NCI-H1436 (cell line): ENCODE measurements at places on chromosomes 4 and X.

DNA sequence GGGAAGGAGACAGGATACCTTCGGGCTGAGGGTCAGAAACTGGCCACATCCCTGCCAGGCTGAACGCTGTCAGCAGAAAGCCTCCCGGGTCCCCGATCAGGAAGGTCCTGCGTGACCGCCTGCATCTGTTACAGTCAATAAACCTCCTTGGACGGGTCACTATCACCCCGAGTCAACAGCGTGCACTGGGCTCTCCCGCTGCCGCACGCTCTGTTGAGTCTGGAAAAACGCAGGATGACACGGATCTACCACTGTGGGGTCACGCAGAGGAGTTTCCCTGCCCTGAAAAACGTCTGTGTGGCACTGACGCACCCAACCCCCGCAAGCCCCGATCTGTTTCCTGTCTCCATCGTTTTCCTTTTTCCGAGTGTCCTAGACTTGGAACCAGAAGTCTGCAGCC, 12.1 kb downstream of the PPP2R3B start:
- no peak for DNase-seq

GRCh38 chr4:153471698-153472093, 5.5 kb downstream of the TMEM131L start:
- DNase-seq: no peak

GRCh38 chr4:153183146-153183545, 21.1 kb upstream of the TRIM2 start:
- no peak for DNase-seq

DNA sequence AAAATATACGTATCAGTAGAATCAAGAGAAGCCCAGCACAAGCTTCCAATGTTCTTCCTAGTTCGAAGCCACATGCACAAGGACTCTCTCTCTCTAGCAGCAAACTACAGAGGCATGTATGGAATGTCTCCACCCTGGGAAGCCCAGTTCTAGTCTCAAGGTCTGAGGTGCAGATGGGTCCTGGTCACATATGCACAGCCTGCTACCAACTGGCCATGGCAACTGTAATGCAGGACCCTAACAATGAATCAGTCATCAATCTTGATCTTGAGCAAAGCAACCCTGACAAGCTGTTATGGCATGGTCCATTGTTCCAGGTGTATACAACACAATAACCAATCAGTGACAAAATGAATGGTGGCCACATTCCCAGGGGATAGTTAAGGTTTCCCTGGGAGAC, 55.8 kb downstream of the MBNL3 start:
- peak; percentile 14 for DNase-seq
